ENCODE measurements at places on chromosomes 2 and 18. TPM values are rescaled to one million over a fixed set of nuclear protein-coding genes. Genes with fewer than 3 reads are reported as not detected.

The PARD3B gene
- 41.0 TPM for total RNA-seq

The MC4R gene
- not detected for total RNA-seq

The PTPN2 gene
- 24.0 TPM for total RNA-seq

The PPP1R1C gene
- total RNA-seq, result 0.25 TPM

The DSC3 gene
- 0.16 TPM for total RNA-seq

The MARCO gene
- not detected for total RNA-seq

The MC5R gene
- not detected for total RNA-seq

The IL1R1 gene
- 5.3 TPM for total RNA-seq

The VPS4B gene
- total RNA-seq, result 60.7 TPM

The GAREM2 gene
- under 0.01 TPM for total RNA-seq

The DNAH6 gene
- not detected for total RNA-seq

The INHBB gene
- 0.19 TPM for total RNA-seq

The INO80C gene
- 8.3 TPM for total RNA-seq

The CROCC2 gene
- total RNA-seq, result not detected

The RBM44 gene
- 0.32 TPM for total RNA-seq

The C2orf68 gene
- total RNA-seq, result 17.4 TPM

The FOXD4L1 gene
- total RNA-seq, result 0.06 TPM

The KYNU gene
- 1.1 TPM for total RNA-seq

The HOXD12 gene
- not detected for total RNA-seq

The WNT10A gene
- not detected for total RNA-seq

The DYNC1I2 gene
- 127 TPM for total RNA-seq

The ZNF396 gene
- total RNA-seq, result 0.65 TPM

The SMCHD1 gene
- 97.9 TPM for total RNA-seq

The CWC22 gene
- total RNA-seq, result 7.8 TPM

The GPR155 gene
- 2.8 TPM for total RNA-seq

The TBR1 gene
- total RNA-seq, result not detected

The PTPRN gene
- not detected for total RNA-seq
